ENCODE measurements at places on chromosomes 2 and 18.

- DNase-seq, result no peak
These were observed 133.5 kb downstream of the SRBD1 start for GRCh38 chr2:45477546-45477945.

DNA sequence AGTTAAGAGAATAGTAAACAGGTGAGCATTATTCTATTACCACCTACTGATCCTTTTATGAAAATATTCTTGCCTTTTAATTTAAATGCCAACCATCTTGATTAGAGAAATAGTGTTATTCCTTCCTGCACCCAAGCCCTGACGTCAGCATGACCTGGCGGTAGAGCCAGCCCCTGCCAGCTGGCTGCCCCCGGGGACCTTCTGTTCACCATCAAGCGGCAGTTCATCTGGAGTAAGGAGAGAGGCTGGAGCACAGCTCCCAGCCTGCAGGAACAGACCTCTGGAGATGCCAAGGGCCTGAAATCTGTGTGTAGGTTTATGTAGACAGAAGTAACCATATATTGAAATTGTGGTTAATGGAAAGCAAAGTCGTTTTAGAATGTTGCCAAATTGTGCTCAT, 171.8 kb downstream of the GBX2 start:
- no peak for DNase-seq

DNA sequence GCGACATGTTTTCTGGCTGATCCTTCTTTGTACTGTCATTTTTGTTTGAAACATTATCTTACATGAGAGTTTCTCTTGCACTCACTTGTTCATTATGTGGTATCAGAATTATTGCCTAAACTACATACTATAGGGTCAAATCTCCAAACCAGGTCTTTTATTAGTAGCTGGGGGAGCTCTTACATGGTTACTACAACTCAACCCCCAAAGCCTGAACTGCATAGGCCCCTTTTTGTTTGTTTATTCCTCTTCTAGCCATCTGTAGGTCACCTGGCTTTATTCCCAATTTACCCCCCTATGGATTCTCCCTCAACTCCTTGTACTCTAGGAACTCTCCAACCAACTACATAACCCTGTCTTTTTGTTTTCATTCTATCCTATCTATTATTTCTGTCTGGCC, 46.7 kb downstream of the PUM2 start:
- DNase-seq, result no peak

DNA sequence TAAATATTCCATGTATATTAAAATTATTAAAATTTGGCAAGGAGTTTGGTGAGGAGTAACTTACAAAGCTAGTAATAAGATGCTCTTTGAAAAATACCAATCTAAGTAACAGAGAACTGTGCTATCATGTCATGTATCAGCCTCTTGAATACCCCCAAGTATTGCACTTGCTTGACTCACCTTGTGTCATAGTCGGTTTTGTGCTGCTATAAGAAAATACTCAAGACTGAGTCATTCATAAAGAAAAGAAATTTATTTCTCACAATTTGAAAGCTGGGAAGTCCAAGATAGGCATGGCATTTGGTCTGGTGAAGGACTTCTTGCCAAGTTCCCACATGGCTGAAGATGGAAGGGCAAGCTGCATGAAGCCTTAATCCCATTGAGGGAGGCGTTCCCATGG, 179.2 kb downstream of the MEMO1 start:
- DNase-seq, result no peak

GRCh38 chr18:27887287-27887686, 289.6 kb downstream of the CDH2 start:
- DNase-seq, result no peak

- DNase-seq, result no peak
These were observed 94.1 kb upstream of the OTOS start for GRCh38 chr2:240234503-240234951.

DNA sequence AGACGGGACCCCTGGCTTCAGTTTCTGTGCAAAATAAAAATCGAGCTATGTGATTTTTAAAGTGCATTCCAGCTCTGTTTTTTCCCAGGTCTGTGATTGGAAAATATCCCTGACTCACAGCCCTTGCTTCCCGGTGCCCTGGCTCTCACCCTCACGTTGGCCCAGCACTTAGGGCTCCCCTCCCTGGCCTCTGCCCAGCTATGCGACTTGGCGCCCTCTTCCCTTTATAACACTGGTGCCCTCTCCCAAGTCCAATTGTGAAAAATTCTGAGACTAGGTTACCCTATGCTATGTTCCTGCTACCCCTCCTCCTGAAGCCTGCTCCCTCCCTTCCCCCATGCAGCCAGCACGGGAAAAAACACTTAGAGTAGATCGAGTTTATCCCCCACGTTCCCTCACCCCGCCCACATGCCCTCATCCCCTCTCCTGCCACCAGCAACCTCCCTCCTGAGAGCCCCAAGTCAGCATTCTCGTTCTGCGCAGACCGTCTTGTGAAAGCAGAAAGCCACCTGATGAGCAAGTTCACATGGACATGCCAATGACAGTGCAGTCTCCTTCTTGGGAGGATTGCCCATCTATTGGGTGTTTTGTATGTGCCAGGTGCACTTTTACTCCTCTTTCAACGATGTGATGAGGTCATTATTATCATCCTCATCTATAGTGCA, 228.8 kb downstream of the VAPA start:
- no peak for DNase-seq

Measured in smooth muscle cell of the brain vasculature (primary cell).